ENCODE measurements at places on chromosomes 11 and 22.

DNA sequence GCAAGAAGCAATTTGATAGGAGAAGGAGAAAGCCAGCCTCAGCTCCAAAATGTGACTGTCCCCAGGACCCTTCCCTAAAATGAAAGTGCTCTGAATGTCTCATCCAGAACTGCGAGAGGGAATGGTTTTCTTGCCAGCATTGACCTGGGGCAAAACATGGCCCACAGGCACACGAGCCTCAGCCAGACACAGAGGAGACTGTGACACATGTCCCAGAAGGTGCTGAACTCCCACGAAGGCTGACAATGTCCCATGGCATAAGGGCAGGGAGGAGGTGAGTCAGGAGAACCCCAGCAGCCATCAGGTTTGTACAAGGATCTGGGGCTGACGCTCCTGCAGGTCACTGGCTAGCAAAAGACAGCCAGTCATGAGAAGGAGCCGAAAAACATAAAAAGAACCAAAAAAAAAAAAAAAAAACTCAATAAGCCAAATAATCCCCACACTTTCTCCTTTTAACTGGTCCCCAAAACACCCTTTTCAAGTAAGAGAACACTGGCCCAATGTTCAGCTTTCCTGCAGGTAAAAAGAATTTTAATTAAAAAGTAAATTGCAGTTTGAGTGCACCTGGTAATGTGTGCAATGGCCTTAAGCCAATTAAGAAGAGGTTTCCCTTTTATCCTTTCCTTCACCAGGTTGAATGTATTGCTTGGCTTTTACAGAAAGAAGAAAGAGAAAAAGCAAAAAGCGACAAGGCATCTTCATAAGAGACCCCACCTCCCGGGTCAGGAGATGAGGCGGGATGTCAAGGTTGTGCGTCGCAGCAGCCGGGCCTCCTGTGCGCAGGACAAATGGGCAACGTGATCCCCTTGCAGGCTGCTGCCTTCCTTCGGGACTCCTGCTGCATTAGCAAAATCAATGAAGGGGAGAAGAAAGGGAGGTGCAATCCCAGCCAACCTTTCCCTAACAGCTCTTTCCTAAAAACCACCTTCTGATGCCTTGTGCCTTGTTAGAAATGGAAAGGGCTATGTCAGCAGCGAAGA lies 43.6 kb downstream of the GALNT18 start:
- DNase-seq = no peak

DNA sequence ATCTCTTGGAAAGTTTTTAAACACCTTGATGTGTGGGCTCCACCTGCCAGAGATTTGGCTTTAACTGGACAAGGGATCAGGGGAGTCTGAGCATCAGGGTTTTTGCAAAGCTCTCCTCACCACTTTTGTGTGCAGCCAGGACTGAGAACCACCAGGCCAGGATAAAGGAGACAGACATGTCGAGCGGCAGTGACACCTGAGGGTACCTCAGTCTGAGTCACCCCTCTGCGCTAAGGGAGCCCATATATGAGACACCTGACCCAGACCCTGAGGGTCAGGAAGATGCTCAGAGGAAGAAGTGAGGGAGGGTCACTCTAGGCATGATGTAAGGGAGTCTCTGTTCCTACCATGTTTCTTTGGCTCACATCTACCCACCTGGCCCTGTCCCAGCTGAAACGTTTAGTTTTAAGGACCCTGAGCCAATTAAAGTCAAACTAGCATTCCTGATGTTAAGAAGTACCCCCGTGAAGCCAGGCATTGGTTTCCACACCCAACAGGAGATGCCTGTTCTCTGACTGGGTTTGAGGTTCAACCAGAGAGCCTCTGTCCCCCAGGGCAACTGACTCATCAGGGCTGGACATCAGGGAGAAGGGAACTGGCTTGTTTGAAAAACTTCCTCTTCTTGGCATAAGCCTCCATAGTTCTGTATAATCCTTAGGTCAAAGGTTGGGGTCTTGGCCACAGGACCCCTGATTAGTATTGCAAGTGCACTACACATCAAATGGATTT lies 72.4 kb upstream of the BIRC3 start:
- DNase-seq = no peak

DNA sequence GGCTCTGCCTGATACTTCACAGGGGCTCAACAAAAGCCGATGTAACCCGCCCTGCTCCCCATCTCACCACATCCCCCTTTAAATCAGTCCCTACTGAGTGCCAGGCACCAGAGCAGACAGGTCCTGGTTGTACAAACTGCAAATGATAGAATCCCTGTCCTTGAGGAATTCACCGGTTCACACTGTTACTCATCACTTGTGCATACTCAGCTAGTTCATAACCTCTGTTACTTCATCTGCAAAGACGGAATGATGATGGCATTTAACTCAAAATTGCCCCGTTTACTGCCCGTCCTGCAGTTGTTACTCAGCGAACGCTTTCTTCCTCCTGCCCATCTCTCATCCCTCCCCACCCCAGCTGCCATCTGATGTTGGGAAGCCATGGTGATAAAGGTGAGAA lies 384.7 kb downstream of the OPCML start:
- no peak for DNase-seq

DNA sequence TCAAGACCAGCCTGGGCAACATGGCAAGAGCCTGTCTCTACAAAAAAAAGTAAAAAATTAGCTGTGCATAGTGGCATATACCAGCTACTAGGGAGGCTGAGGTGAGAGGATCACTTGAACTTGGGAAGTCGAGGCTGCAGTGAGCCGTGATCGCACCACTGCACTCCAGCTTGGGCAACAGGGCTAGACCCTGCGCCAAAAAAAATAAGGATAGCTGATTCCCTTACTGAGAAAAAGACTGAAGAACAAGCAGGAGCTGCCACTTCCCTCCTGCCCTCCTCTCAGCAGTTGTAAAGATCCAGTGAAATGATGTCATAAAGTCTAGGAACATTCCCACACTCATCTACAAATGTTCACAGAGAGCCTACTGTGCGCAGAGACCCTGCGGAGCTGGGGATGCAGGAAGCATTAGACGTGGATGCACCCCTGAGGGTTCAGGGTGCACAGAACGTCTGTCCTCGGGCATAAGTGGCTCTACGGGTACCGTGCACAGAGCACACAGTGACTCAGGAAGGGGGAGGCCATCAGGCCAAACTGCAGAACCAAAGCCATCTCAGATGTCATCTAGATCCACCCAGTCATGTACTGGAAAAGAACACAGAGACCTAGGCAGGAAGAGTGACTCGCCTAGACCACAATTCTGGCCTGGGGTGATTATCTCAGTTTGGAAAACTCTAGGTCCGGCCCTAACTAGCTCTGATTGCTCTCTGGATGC lies 11.7 kb downstream of the SEC14L2 start:
- DNase-seq = no peak

DNA sequence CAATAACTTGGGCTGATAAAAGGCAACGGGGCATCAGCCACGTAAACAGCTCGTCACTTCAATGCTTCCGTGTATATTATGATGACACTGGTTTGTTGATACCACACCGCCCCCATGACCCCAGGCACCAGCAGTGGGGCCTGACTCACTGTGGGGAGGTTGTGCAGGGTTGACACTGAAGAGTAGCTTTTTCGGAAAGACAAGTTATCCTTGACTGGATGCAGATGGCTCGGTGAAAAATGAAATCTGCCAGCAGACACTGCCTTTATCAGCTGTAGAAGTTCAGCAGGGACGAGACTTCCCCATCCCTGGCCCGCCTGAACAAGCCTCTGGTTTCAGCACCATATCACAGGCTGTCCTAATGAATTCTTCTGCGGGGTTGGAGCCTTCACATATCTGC lies 55.6 kb downstream of the WT1 start:
- no peak for DNase-seq

DNA sequence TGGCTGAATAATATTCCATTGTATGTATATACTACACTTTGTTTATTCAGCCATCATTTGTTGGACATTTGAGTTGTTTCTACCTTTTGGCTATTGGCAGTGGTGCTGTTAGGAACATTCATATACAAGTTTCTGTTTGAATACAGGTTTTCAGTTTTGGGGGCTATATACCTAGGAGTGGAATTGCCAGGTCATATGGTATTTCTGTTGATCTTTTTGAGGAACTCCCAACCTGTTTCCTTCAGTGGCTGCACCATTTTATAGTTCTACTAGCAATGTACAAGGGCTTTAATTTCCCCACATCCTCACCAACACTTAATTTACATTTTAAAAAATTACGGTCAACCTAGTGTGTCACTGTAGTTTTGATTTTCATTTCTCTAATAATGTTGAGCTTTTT lies 54.6 kb downstream of the HSD17B12 start:
- no peak for DNase-seq

GRCh38 chr22:40434745-40435144 lies 64.4 kb downstream of the SGSM3 start:
- no peak for DNase-seq

DNA sequence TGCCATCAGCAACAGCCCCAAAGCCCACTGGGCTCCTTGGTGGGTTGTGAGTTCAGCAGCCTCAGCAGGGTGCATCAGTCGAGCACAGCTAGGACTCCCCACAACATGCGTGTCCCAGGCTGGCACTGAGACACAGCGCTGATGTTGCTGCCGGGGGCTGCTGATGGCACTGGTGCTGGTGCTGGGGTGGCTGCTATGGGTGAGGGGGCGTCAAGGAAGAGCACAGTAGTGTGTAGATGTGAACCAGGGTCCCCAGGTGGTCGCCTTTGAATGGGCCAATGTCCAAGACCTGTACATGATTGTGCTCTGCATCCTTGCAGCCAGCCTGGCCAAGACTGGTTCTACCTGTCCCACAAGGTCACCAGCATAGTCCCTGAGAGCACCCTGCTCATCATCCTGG lies 121.3 kb upstream of the SERPIND1 start:
- DNase-seq = no peak

- no peak for DNase-seq
Observed at GRCh38 chr11:126334659-126335462, 20.6 kb upstream of the ST3GAL4 start.

DNA sequence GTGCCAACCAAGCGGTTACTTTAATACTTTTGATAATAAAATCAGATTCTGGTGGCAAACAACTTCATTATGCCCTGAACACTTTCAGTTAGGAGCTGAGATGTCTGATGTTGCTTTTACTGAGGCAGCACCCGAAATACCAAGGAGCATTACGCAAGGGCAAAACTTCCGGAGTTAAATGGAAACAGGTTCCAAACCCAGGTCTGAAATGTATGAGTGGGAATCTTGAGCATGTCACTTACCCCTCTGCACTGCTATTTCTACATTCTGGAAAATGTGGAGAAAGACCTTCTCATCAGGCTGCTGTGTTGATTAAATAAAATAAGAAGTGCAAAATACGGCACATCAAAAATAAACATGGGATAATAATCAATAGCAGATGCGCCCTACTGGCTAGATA lies 315.1 kb downstream of the LARGE1 start:
- no peak for DNase-seq

GRCh38 chr11:44235765-44236201 lies 74.2 kb downstream of the ALX4 start:
- no peak for DNase-seq

DNA sequence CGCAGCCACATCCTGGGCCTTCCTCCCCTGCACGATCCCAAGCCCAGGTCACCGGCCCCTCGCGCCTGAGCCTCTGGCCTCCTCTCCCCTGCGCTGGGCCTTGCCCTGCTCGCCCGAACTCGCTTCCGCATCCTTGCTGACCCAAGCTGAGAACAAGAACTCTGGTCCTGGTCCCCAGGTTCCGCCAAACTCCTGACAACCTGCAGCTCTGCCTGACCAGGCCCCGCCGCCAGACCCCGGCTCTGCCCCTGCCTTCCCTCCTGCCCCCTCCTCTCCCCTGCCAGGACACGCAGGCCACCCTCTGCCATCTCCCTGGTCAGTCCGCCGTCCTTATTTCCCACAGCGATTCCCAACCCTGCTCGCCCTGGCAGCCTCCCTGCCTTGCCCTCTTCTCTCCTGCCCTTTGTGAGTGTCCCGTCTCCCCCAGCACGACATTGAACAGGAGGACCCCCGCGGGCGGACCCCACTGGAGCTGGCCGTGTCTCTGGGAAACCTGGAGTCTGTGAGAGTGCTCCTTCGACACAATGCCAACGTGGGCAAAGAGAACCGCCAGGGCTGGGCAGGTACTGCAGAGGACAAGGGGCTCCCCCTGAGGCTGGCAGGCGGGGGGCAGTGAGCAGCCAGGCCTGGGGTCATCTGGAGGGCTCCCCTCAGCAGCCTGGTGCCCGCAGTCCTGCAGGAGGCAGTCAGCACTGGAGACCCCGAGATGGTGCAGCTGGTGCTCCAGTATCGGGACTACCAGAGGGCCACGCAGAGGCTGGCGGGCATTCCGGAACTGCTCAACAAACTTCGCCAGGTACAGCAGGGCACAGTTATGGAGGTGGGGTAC lies 762 bp downstream of the ANKRD13D start:
- no peak for DNase-seq

DNA sequence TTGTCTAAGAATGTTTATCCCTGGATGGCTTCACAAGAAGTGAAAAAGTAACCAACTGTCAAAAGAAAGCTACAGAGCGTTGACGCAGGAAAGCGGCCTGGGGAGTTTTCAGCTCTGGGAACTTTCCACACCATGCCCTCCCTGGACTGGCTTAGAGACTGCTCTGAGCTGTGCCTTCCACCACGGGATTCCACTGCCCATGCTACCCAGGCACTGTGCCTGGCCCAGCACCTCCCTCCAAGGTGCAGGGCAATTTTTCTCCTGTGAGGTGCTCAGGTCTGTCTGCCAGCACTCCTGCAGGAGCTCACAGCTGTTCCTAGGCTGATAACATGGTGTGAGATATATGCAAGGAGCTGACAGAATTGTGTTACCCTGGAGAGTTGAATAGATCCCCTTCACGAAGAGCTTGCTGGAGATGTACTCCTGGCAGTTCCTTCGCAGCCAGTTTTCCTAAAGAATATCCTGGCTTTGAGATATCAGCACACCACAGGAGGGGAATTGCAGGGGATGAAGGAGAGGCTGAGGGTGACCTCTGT lies 258.3 kb upstream of the B3GAT1 start:
- DNase-seq = no peak
